ENCODE measurements at places on chromosomes 1 and 21.

DNA sequence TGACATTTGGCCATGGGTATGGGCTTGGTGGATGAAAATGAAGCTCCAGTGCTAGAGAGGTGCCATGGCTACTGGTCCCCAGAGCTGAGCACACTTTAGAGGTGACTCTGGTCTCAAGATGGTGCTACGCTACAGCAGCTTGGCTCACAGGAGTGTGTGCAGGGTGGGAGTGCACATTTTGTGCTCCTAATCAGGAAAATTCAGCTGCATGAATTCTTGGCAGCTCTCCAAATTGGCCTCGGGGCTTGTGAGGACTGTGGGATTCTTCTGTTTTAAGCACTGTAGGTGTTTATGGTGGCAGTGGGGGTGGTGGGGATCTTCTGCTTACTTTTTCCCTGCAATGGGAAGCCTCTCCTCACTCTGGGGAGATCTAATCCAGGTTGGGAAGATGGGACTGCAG, 17.3 kb upstream of the TIPRL start:
- DNase-seq = no peak

DNA sequence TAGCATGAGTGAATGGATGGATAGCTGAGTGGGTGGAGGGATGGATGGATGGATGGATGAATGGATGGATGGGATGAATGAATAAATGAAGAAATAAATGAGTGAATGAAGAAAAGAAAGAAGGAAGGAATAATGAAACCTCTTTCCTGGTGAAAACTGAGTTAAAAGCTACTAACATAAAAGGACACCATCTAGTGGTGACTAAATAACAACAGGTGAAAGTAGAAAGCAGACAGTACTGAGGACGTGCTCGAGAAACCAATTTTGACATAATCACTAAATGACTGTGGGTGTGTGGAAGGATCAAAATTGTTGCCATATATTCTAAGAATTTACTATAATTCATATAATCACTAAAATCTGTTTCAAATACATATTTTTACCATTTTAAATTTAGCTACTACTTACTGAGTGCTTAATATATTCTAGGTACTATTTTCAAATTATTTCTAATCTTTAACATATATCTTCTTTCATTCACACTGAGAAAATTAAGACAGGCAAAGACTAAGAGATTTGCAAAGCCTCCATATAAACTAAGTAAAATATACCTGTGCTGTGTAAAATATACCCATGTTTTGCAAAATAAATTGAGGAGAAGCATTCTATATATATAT, 522.9 kb downstream of the LRRIQ3 start:
- no peak for DNase-seq

GRCh38 chr1:19209439-19209989, 552 bp downstream of the UBR4 start:
- peak; percentile 52 for DNase-seq

GRCh38 chr1:215744419-215744818, 177.3 kb downstream of the KCTD3 start:
- no peak for DNase-seq

- no peak for DNase-seq
Observed at GRCh38 chr1:201663491-201664113, 124.7 kb downstream of the NAV1 start.

GRCh38 chr1:42186152-42186551, 21.6 kb upstream of the GUCA2A start:
- DNase-seq = no peak

DNA sequence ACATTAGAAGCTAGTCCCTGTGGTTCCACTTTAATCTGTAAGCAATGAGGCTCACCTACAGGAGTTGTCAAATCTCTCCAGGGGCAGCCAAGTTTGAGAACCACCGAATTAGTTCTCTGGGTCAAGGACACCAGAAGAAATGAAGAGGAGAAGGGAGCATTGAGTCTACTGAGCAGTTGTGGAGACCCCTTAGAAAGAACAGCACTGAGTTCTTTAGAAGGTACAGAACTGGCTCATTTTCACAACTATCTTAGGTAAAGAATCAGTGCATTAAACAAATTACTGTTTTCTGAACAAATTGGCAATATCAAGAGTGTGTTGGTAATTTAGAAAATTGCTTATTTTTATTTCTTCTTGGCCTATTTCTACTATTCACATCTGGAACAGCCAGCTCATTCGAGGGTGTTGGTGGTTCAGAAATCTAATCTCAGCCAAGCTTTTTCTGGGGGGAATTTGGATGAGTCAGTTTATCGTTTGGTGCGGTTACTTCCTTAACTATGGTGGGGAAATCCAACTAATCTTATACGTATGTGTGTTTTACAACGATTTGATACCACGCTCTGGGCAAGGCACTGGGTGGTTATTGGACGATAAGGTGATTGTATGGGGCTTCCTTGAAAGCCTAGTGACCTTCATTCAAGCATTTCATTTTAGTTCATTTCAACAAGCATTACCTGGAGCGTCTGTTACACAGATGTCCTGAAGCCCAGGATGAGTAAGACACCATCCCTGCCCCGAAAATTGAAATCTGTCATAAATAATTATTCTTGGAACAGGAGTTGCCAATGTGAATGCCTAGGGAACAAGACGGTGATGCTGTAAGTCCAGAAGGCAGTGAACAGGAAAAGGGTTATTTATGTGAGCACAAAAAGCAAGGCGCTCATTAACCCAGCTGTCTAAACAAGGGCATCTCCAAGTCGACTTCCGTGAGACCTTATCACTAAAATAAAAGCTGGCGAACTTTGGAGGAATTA, 52.0 kb upstream of the TMPRSS2 start:
- no peak for DNase-seq

- no peak for DNase-seq
Observed at GRCh38 chr1:196361112-196361714, 247.0 kb downstream of the KCNT2 start.

GRCh38 chr1:228099331-228099732, 3.8 kb downstream of the C1orf35 start:
- DNase-seq = no peak

DNA sequence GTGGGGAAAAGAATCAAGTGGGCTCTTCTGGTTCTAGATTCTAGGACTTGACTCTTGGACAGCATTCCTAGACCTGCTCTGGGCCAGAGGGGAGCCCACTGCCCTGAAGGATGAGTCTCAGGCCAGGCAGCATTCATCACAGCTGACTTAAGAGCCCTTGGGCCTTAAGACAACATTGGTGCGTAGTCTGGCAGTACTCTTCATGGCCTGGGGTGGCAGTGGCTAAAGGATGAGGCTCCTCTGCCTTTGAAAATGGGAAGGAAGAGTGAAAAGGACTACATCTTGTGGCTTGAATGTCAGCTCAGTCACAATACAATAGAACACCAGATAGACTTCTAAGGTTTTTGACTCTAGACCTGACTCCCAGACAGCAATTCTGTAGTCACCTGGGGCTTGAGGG, 1415.1 kb upstream of the PRMT6 start:
- no peak for DNase-seq

GRCh38 chr1:24830680-24831272, 85.5 kb downstream of the CLIC4 start:
- peak; percentile 64 for DNase-seq

DNA sequence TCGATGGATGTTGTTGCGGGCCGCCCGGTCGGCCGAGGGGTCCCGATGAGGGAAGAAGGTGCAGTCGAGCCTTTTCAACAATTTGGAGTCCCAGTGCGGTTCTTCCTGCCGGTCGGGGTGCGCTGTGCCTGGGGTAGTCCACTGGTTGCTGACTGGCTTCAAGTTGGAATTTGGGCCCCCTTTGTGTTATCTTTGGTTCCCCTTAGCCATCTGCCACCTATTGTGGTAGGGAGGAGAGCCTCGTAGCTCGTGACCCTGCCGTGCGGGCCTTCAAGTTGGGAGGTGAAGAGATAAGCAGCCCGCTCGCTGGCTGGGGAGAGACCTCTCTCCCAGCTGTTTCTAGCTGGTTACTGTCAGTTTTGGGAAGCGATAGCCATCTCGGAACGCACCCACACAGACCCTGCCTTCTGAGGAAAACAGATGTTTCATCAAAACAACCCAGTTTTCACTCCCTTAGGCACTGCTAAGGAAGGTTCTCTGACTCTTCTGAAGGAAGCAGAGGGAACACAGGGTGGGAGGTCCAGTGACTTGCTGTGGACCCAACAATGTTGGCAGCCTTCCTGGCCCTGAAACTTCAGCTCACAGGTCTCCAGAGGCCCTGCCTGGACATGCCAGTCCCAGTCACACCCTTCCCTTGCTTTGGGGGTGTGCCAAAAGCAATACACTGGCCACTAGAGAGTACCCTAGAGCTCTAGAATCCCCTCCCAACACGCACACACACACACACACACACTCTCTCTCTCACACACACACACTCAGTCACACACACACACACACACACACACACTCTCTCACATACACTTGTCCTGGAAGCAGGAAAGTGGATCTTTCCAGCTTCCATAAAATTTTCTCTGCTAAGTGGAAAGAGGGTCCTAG, 1.0 kb downstream of the BTG2 start:
- DNase-seq = peak; percentile 59

DNA sequence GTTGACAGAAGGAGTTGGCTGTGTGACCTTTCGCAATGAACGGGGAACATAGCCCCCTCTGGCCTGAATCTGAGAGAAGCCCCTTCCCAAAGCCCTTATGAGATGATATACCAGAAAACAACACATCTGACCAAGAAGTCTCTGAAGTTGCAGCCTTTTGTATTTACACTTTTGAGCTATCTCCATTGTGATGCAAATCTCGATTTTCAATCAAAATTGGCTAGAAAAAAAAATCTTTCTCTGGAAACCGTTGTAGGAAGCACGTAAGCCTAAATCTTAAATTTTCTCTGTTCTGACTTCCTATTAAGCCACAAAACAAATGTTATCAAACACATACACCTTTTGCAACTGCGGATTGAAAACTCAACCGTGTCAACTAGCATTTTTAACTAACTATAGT, 71.4 kb upstream of the OLIG2 start:
- no peak for DNase-seq

DNA sequence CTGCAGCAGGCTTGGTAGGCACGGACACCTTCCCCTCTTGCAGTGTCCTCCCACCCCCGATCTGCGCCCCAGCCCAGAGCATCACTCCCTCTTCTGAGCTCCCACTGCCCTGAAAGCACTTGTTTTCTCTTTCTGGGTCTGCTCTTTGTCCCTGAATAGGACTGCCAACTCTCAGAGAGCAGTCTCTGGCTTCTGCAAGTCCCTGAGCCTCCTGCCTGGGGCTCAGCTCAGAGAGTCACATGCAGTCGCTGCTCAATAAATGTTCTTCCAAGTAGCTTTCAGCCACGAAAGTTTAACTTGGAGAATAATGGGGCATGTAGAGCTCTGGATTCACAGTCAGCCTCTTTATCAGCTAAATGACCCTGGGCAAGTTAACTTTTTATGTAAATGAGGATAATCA, 205.6 kb downstream of the HIVEP3 start:
- no peak for DNase-seq

Measured in inflammatory macrophage (primary cell).